ENCODE measurements at places on chromosomes 5 and 9.

DNA sequence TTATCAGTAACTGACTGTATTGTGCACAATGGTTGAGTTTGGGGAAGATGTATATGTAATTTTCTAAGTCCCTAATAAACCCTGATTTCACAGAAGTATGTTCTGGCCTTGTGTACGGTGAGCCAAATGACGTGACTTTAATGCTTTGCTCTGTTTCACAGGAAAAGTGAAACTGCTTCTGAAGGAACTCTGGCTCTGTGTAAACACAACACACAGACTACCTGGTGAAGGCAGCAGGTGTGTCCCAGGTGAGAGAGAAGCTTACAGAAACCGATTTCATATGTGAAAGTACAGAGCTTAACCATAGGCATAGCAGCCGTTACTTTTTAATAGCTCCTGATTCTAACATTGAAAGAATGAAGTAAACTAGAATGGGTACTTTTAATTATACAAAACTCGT, 31.9 kb downstream of the ICE1 start:
- DNase-seq = no peak

DNA sequence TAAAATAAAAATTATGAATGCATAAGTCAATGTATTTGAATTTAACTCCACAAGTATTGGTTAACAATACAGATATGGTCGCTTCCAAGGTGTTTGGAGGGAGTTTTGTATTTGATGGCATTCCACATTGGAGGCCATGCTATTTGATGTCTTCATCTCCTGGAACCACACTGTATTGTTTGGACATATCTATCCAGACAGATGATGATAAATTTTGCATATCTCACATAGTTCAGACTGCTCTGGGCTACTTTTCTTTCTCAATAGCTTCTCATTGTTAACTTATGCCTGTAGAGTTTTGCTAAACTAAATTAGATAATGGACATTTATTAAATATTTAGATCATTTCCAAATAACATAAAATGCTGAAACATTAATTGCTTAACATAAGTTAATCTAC, 58.0 kb downstream of the CDKN2A start:
- no peak for DNase-seq

DNA sequence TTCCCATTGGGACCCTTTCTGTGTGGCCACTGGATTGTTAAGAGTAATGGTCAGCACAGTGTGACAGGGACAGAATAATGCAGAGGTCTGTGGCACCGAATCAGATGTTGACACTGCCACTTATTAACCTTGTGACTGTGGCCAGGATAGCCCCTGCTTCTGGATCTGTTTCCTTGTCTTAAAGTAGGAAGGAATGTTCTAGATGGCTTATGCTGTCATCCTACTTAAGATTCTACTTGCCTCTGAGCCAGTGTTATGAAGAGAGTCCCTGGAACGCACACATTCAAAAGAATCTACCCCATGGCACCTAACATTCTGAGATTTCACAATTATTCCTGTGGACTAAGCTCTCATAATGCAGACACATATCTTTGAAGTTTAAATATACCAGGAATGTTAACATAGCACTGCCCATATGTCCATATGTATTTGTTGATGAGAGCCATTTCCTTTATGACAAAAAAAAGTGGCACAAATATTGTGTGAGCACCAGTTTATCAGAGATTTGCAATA, 612.7 kb downstream of the TLR4 start:
- DNase-seq = no peak

- DNase-seq = no peak
These were observed 63.7 kb upstream of the PPP2CA start for GRCh38 chr5:134289509-134290113.

GRCh38 chr5:176817841-176818377, 7.5 kb downstream of the UNC5A start:
- no peak for DNase-seq

- DNase-seq = no peak
These were observed 181.9 kb downstream of the ADAMTS6 start for GRCh38 chr5:65299861-65300260.

GRCh38 chr9:124256517-124257069, 1.2 kb upstream of the NEK6 start:
- DNase-seq = no peak

DNA sequence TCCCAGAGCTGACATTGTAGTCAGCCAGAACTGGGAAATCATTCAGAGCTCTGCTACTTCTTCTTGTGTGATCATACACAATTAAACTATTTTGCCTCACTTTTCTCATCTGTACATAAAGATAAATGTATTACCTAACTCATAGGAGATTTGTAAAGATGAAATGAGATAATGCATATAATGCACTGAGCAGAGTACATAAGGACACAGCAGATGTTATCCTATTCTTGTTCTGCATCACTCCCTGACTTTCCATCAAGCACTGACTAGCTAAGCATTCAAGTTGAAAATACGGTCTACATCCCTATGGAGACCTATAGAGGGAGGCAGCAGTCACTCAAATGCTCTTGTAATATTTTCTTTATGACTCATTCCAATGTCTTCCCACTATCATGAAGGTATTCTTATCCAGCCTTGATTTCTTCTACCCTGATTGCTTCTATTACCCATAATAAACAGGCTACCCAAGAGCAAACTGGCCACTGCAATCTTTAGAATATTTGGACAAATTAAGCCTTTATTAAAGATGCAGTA, 16.3 kb upstream of the PRR16 start:
- no peak for DNase-seq

GRCh38 chr5:157965040-157965678, 106.2 kb upstream of the CLINT1 start:
- no peak for DNase-seq

- peak; percentile 80 for DNase-seq
These were observed at the start of gene RECK for GRCh38 chr9:36036780-36037548. Gene RECK (plus strand): TSS chr9:36036913. CDS start chr9:36036999, 86 bp downstream.

- DNase-seq = no peak
These were observed 52.4 kb downstream of the FANCC start for GRCh38 chr9:95264954-95265615.

DNA sequence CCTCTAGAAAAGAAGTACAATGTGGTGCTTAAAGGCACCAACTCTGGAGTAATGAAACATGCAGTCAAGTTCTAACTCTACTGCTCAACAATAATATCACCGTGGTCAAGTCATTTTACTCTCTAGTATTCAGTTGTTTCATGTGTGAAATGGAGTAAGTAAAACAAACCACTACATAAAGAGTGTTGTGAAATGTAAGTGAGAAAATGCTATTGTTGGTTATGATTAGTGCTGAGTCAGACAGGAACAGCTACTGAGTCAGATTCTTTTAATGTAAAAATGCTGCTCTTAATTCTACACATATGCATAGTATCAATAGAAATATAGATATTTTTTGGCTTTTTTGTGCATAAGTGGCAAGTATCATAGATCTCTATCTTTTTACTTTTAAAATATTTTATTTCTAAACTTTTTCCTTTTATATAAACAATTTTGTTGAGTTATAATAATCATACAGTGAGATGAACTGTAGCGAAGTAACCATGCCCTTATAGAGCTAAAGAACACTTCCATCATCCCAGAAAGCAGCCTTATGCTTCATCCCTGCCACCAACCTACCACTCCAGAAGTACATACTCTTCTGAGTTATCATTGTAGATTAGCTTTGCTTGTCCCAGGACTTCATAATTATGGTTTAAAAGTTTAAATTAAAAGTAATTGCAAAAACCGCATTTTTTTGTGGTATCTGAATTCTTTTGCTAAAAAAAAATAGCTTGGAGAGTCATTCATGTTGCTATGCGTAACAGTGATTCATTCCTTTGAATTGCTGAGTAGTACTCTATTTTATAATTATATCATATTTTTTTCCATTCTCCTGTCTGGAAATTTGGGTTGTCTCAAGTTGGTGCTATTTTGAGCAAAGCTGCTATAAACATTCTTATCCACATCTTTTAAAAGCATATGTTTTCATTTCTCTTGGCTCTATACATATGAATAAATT, 548.2 kb upstream of the CLINT1 start:
- no peak for DNase-seq

DNA sequence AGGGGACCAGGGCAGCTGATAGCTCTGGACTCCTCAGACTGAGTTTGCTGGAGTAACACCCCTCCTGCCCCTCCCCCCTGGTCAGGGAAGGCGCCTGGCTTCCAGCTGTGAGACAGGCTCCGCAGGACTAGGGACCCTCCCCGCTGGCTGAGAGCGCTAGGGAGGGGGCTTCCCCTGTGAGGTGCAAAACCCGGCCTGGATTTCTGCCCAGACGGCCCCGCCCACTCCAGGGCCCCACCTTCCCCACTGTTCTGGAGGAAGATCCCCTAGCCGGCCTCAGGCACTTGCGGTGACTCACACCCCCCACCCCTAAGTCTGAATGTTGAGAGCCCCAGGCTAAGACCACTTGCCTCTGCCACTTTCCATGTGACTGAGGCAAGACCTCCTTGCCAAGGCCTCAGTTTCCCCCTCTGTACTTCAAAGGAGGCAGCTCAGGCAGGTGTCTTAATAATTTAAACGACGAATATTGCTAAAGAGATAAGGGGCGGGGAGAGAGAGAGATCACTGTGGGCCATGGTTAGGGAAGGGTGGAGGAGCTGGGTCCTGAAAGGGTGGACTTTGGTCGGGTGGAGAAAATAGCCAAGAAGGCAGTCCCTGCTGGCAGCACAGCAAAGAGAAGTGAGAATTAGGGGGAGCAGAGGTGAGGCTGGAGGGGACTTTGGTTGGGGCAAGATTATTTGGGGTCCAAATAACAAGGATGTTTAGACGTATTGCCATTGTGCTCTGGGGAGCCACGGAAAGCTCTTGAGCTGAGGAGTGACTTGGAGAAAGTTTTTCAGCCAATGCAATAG, 1.0 kb upstream of the DAB2IP start:
- DNase-seq = no peak

DNA sequence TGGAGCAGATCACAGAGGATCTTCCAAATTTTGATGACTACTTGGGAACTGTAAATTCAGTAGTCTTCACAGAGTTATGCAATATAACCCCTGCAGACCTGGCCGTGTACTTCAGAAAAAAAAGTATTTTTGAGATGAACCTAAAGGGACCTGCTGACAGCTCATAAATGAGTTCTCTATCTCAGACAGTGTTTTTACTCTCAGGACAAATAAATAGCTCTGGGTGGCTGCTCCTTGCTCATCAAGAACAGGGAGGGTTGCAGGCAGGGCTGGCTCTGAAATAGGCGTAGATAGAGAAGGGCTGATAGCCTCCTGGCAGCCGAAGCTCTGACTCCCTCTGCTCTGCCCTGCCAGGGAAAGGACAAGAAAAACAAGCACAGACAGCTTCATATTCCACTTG, 64.8 kb downstream of the PLAC8L1 start:
- DNase-seq = no peak

DNA sequence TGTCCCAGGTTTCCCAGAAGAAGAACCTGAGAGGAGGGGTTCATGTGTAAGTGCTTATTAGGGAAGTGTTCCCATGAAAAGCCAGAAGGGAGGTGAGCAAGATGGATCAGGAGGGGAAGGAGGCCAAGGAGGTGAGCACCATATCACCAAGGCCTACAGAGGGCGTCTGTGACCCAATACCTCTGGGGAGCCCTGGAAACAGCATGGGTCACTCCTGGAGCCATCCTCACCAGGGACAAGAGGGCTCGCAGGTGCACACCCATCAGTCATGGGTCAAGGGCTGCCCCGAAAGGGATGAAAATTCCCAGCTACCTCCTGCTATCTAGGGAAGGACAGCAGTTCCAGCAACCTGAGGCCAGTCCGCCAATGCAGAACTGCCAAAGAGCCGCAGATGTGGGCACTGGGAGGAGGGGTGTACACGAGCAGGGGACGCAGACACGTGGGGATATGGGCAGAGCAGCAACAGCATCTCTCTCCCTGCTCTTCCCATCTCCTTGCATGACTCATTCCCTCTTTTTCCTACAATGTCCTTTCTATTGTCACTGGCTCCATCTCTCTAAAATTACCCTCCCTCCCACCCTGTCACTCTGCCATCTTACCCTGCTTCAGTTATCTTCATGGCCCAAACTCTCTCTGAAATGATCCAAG, 167.6 kb upstream of the FSTL4 start:
- no peak for DNase-seq

GRCh38 chr9:7802666-7803065, 3.1 kb upstream of the DMAC1 start:
- DNase-seq = no peak

GRCh38 chr5:157057459-157058370, 1.2 kb downstream of the HAVCR1 start:
- no peak for DNase-seq

- DNase-seq = no peak
These were observed 16.7 kb downstream of the FGD3 start for GRCh38 chr9:92963831-92964606.

DNA sequence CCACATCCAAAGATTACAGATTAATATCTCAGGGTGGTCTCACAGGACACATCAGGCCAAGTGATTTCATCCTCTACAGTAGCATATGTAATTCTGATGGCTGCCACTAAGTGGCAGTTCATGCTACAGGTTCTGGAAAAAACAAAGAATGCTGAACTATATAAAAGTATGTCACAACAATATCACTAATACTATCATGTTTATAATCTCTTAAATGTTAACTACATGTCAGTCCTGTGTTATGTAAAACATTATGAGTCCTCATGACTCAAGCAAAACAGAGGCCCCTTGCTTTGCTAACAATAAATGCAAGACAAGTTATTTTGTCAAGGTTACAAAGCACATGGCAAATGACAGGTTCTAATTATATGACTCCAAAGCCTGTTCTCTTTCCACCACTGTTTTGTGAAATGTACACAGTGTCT, 233.2 kb downstream of the FBXL17 start:
- DNase-seq = no peak

DNA sequence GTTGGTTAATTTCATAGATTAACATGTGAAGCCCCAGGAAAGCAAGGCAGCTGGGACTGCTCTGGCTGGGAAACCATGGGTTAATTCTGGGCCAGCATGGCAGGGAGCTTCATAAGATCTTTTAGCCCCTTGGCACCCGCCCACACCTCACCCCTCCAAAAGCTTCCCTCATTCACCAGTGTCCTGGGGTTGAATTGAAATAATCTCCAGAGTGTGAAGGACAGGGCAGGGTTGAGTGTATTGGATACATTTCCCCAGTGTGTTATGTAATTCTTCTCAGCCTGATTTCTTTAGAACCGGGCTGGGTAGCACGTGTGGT, 19.4 kb downstream of the WNT8A start:
- DNase-seq = no peak

- no peak for DNase-seq
These were observed 14.4 kb downstream of the GDNF start for GRCh38 chr5:37825334-37825915.

DNA sequence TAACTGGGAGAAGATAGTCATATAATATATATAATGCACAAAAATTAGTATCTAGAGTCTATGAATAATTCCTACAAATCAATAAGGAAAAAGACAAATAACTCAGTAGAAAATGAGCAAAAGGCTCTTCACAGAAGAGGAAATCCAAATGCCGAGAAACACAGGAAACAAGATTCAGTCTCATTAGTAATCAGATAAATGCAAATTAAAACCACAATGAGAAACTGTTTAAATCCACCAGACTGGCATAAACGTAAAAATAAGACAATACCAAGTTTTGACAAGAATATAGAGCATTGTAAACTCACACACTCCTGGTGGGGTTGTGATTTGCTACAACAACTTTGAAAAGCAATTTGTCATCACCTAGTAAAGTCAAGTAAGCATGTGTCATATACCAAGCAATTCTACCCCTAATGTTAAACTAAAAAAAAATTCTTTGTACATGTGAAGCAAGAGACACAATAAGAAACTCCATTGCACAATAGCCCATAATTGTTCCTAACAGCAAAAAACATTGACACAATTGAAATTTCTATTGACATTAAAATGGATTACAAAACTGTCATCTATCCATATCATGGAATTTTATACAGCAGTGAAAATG, 21.0 kb upstream of the UBLCP1 start:
- no peak for DNase-seq

- no peak for DNase-seq
These were observed 18.1 kb downstream of the ADAMTS2 start for GRCh38 chr5:179327021-179327735.

All from breast epithelium (tissue), 4 donors.